ENCODE measurements at places on chromosomes 13 and 19.

DNA sequence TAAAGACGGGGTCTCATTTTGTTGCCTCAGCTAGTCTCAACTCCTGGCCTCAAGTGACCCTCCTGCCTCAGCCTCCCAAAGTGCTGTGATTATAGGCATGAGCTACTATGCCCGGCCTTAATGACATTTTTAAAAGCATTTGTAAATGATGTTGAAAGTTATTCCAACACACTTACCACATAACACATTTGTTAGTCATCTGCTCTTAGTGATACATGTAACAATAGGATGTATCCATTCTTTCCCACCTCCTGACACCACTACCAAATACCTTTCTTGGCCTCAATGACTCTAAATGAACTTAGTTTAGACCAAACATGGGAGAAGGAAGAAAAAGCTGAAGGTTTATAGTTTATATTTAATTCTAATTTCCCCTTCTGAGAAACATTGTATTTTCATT is 59.8 kb upstream of the MEDAG start:
- no peak for DNase-seq

DNA sequence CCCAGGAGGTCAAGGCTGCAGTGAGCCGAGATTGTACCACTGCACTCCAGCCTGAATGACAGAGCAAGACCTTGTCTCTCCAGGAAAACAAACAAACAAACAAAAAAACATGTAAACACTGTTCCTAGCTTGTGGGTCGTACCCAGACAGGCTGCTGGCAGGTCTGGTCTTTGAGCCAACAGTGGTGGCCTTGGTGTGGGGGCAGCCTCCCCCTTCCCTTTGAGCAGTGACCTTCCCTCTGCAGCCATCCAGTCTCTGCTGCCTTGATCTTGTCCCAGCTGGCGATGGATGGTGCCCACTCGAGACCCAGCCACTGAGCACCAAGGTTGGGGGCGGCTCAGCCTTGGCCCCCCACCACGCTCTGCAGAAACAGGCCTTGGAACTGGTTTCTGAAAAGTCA is 143.3 kb downstream of the KDM4B start:
- DNase-seq: no peak

DNA sequence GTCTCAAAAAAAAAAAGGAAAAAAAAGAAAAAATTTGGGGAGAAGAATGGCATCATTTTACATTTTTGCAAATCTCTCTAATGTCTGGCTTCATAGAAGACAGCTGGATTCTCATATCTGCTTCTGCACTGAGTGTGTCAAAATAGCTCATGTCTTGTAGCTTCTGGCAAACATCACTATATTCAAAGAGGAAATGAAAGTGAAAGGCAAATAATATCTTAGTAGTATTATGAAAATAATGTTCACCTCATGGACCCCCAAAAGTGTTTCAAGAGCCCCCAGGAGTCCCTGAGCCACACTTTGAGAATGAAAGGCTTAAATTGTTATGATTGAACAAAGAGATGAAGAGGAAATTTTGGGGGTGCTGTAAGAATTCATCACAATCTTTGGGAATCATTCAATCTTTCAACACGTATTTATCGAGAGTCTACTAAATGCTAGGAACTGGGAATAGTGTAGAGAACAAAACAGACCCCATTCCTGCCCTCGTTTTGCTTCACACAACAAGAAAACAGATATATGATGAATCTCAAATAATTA is 1.2 kb upstream of the SLC6A16 start:
- DNase-seq: no peak

DNA sequence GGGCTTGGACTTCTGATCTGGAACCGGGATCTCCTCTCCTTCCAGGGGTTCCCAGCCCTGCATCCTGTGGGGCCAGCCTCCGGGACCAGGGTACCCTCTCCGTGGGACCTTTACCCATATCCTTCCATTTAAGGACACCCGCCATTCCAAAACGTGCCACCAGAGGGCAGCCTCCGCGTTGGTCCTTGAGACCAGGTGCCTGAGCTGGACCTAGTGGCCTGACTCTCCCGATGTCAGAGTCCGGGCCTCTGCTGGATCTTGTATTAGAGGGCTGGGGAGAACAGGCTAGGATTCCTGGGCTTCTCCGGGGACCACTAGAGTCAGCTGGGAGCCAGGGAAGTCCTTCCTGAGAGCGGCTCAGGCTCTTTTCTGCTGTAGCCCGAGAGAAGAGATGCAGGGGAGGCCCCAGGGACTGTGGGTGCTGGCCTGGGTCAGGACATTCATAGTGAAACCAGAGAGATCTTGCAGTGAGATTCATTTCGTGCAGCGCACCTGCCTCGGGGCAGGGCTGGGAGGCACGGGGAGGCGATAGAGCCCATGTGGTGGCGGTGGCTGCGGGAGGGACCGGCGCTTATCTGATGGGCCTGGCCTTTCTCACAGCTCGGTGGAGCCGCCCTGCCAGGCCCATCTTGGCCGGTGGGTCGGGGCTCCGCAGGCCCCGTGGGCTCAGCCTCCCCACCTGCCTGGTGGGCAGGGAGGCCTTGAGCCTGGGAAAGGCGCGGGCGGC is 9.8 kb upstream of the SLC7A10 start:
- peak; percentile 38 for DNase-seq

- DNase-seq: peak; percentile 22
These were observed at the start of gene GGACT for GRCh38 chr13:100588331-100589177. Gene GGACT (minus strand): TSS chr13:100588789. CDS start chr13:100532591, 56,198 bp downstream.

DNA sequence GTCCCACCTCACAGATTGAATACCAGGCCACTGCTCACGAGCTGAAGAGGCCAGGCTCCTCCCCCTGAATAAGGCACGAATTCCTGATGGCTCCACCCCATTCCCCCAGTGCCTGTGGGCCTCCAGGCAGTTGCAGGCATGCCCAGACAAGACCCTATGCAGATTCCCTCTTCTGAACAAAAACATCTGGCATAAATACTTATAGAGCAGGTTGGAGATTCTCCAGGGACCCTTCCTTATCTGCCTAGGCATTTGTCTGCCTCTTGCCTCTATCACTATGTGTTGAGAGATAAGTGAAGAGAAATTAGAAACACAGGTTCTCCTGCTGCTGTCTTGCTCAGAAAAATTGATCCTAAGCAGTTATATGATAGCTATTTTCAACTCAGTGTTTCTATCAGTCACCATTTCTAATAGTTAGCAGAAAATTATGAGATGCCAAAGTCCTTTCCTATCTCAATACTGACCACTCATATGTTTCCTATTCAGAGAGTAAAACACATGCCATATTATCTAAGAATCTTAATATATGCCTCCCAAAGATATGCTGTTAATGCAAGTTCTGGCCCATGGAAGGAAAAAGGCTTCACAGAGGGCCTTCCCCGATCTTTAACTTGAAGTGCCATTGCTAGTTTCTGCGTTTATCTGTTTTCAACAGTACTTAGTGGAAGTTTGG is 364.0 kb downstream of the KCTD12 start:
- DNase-seq: no peak

- no peak for DNase-seq
These were observed 20.5 kb downstream of the EDNRB start for GRCh38 chr13:77898097-77898496.

- DNase-seq: no peak
These were observed 88.4 kb downstream of the FOXO1 start for GRCh38 chr13:40578055-40578454.

- DNase-seq: no peak
These were observed 513 bp downstream of the MIER2 start for GRCh38 chr19:343941-344624.

- DNase-seq: no peak
These were observed 242.9 kb upstream of the DACH1 start for GRCh38 chr13:72109863-72110262.

DNA sequence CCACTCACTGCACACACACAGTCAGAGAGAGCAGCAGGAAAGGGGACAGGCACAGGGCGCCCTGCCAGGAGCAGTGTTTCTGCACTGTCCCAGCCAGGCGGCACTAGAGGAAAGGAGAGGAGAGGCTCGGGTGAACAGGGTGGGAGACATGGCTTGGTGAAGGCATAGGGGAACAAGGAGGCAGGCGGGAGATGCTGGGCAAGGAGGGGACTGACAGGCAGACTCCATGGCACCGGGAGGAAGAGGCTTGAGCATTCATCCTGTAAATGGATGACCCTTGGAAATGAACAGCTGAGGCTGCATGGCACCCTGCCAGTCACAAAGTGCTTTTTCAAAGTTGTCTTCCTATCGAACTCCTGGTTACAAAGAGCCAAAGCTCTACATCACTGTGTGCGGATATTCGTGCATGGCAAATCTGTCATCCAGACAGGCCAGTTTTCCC is 22.4 kb downstream of the MED26 start:
- no peak for DNase-seq

DNA sequence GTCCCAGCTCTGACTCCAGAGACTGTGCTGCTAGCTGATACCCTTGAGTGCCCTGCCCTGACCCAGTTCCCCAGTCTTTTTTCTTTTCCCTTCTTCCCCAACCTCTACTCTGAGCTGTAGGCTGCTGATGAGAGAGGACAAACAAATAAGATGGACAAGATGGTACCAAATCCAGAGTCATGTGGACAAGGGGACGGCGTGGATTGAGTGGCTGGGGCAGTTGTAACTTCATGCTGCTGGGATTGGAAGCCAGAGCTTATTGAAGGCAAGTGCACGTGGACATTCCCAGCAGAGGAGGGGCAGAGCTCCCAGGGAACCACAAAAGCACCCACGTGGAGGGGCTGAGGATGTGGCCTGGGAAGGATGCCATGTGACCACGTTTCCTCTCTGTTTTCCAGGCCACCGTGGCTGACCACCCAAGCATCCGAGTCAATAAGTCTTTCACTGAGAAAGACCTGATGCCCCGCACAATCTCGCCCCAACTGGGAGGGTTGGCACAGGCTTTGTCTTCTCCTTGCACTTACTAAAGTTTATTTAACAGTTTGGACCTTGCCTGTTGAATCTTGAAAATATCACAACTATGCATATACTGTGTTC is 323.3 kb upstream of the ZNF507 start:
- no peak for DNase-seq

GRCh38 chr19:47507924-47508553 is 6.8 kb downstream of the NAPA start:
- no peak for DNase-seq

- no peak for DNase-seq
These were observed 629 bp downstream of the IZUMO4 start for GRCh38 chr19:2097203-2097885.

GRCh38 chr13:28041031-28041461 is 52.6 kb upstream of the URAD start:
- DNase-seq: no peak

DNA sequence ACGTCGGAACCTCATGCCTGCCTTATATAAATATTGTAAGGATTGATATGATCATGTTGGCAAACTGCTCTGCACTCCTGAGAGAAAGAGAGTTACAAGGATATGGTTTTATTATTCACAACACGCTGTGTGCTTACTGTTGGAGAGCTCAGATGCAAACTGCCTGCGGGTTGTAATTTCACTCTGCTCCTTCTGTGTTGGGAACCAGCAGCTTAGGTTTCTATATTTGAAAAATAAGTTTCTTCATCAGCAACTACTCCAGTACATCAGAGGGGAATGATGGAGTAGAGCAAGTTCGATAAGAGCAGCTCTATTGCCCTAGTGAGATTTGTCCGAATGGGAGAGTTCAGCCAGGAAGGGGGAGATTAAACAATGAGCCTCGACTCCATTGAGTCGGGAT is 106.9 kb upstream of the UBL3 start:
- no peak for DNase-seq

GRCh38 chr19:56727677-56728076 is 56.1 kb upstream of the ZNF835 start:
- DNase-seq: no peak

DNA sequence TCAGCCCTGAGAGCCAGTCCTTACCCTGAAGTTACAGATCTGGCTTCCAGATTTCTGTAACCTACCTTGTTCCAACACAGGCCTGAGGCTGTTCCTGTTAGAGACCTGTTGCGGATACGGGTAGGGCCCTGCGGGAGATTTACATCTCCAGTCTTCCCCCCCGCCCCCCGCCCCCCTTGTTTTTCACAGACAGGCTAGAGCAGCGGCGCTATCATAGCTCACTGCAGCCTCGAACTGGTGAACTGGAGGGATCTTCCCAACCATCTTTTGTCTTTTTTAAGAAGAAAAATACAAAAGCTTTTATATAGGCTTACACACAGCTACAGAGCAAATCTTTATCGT is 10.6 kb upstream of the CEACAM21 start:
- DNase-seq: no peak

DNA sequence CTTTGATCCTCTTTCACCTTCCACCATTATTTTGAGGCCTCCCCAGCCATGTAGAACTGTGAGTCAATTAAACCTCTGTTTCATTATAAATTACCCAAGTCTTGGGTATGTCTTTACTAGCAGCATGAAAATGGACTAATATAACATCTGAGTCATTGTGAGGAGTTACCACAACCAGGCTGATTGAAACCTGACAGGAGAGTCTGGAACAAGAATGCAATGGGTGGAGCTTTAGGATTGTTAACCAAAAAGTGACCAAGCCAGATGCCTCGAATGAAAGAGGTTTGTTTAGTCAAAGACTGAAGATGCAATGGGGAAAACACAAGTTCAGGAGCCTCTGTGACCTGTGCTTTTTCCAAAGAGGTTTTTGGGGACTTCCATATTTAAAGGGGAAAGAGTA is 659.0 kb downstream of the SLITRK6 start:
- no peak for DNase-seq

DNA sequence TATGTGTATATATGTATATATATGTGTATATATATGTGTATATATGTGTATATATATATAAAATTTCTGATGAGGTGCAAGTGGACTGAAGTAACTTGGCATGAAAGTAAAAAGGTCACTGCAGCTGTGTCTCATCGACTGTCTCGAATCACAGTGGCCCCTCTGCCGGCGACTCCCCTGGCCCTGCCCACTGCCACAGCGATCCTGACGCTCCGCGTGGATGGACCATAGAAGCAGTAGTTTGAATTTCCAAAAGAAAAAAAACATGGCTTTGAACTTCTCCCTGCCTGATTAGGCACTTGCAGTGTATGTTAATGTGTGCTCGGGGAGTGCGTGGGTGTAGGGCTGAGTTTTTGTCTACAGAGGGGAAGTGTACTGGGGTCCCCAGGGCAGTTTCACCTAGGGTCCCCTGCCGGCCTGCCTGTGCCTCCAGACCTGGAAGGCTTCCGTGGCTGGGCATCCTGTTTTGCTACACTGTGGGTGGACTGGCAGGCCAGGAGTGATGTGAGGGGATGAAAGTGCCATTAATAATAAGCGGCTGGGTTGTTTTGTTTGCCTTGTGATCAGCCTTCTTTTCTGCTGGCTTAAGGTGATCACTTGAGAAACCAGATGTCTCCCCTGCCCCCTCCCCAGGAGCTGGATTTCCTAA is 10.8 kb downstream of the ZIC5 start:
- no peak for DNase-seq

- DNase-seq: no peak
These were observed 5.6 kb downstream of the CEACAM7 start for GRCh38 chr19:41682437-41682836.

Measured in NCI-H2107 (cell line).